Posterior cingulate gyrus (tissue), 11 donors: ENCODE measurements at places on chromosomes 13 and 19.

DNA sequence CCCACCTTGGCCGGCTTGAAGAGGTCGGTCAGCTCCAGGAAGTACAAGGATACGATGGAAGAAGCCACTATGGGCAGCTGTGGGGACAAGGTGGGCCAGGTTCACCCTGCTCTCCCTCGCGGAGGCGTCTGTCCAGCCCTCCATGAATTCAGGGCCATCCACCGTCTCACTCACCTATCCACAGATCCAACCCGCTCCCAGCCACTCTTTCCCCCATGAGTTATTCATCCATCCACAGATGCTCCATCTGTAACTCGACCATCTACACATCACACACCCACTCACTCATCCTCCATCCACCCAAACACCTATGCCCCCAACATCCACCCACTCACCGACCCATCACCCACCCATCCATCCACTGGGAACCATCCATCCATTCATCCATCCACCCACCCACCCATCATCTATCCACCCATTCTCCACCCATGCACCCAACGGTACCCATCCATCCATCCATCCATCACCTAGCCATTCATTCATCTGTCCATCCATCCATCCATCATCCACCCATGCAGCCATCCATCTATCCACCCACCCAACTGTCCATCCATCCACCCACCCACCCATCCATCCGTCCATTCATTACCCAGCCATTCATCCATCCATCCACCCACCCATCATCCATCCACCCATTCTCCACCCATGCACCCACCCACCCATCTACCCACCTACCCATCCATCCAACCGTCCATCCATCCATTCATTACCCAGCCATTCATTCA is 5.8 kb downstream of the PLPPR3 start:
- no peak for DNase-seq

DNA sequence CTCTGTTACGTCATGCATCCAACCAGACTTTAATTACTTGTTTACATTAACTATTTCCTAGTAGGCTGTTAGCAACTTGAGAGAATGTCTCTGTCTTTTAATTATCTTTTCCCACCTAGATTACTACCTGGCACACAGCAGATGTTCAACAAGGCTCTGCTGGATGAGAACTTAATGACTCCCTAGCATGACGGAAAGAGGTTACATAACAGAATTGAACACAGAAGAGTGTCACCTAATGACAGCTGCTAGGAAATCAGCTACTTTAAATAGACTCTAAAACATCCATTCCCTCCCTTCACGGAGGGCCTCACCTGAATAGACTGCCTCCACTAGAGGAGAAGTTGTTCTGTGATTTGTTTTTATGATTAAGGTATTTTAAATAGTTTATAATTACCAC is 110.8 kb downstream of the TEX29 start:
- no peak for DNase-seq

DNA sequence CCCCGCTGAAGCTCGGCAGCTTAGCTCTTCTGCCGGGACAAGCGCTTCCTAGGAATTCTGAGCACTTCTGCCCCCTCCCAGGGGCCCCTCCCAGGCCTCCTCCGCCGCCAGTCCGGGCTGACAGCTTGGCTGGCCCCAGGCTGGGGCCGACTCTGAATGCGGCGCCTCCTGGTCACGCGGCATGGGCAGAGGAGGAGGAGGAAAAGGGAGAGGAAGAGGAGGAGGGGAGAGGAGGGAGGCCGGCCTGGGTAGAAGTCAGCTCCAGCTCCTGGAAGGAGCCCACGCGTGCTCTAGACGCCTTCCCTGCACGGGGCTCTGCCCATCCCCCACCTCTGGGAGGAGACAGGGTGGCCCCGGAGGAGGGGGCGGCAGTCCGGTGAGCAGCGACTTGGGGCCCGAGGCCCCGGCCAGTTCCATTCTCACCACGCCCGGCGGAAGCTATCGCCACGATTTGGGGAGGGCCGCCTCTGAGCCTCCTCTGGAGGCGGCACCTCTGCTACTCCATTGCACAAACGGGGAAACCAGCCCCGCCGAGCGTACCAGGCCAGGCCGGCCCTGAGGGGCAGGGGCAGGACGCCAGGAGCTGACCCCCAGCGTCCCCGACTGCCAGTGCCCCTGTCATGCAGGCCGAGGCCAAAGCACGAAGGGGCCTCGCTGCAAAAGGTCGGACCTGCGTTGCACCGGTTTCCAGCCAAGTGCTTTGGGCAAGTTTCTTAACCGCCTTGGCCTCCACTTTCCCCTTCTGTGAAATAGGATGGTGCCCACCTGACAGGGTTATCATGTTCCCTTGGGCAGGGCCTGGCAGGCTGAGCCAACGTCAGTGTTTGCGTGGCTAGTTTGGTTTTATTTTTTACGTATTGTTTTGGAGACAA is 31.6 kb downstream of the CCNE1 start:
- DNase-seq = no peak

DNA sequence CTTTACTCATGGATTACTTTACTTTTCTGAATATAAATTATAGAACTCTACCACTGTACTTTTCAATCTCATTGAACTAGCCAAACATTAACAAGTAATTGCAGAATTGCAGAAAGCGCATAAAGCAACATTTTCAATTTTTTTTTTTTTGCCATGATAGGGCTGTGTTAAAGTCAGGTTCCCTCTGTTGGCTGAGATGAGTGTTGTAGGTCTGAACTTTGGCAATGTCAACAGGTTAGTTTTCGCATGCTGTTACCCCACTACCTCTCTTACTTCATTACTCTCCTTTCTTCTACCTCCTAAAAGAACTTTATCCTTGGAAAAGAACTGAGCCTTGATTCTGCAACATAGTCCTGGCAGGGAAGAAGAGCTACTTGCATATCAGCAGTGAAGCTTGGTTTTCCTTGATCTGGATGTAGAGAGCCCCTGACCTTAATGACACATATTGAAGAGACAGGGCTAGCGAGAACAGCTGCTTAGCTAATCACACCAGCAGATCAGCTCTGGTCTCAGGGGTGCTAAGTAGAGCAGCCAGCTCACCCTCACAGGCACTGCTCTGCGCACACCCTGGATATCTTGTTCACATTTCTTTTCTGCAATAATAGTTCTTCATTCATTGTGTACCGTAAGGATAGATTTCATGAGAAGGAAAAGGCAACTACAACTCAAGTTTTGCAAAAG is 119.5 kb downstream of the FLT1 start:
- DNase-seq = no peak

- no peak for DNase-seq
Measured at GRCh38 chr19:42245231-42245630, 2.8 kb upstream of the GSK3A start.

DNA sequence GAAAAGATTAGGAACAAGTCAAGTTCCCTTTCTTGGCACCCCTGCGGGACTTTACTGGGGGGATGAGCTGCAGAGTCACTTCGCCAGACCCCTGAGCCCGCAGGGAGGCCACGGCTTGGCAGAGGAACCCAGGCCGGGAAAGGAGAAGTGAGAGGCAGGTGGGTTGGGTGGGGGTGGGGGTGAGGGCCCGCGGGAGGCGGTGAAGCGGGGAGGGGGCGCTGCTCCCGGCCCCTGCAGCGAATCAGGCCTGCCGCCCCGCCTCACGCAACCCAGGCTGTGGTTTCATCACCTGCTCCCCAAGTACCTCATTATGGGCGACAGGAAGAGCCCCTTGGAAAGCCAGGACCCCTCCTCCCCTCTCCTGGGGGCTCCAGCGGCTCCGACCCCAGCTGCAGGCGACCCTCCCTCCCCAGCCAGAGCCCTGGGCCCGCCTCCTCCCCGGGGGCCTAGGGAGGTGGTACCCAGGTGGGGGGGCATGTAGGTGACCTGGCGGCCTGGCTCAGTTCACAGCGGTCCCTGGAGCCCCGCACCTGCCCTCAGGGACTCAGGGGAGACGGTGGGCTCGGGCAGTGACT is 9.5 kb downstream of the MEF2B start:
- DNase-seq = no peak

DNA sequence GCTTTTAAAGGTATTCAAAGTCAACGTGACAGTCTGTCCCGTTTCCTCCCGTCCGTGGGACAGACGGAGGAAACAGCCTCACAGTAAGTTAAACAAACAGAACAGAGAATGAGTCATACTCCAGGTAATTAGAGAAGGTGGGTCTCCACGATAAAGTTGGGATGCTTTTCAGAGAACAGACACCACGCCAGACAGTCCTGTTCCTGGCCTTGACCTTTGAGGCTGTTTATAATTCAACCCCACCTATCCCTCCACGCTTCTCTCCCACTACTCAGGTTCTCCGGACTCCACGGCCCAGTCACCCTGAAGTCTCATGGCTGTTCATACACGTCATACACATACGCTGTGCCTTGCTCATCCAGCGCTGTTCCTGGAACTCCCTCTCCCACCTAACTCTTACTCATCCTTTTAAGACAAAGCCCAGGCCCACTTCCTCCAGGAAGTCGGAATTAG is 42.5 kb downstream of the ARHGEF18 start:
- no peak for DNase-seq

- DNase-seq = no peak
Measured at GRCh38 chr13:98606296-98606695, 29.4 kb upstream of the STK24 start.

DNA sequence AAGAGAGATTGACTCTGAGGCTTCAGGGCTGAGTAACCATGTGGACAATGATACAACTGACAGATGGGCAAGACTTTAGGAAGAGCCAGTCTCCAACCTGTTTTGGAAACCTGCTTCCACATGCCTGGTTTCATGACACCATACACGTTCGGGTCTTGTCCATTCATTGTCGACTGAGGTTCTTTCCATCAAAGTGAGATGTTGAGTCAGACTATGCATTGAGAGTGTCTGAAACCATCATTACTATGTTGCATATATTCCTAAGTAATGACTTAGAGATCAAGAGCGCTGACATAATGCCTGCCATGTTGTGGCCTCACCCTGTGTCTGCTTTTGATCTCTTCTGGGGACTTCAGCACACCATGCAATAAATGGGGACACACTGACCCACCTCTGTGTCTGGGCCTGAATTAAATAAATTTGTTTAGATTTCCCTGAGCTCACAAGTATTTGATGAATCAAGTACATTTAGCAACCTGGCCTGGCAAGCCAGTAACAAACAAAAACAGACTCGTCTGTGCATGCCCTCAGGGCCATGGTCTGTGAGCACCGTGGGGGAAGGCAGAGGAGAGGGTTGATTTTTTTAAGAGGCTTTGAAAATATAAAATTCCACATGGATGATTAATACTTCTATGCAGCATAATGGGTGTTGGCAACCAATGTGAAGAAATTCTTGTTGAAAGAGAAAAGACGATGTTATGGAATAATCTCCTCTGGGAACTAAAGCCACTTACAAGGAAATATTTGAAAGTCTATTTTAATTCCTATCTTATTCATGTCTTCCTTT is 49.9 kb upstream of the UBAC2 start:
- no peak for DNase-seq

- peak; percentile 84 for DNase-seq
Measured at GRCh38 chr13:113398963-113399754, 35.2 kb upstream of the GRTP1 start.

GRCh38 chr19:14107581-14108461 is 9.7 kb downstream of the PRKACA start:
- no peak for DNase-seq
